H9 (cell line): ENCODE measurements at places on chromosomes 5 and 9. TPM values are rescaled to one million over a fixed set of nuclear protein-coding genes. Genes with fewer than 3 reads are reported as not detected.

Gene TMEM161B
- total RNA-seq, result 14.5 and 17.9 TPM in 2 replicates

Gene ARL14EPL
- not detected in 2 replicates for total RNA-seq

Gene NUTM2G
- total RNA-seq, result 0.48 and 0.57 TPM in 2 replicates

Gene PTPN3
- total RNA-seq, result 2.2 and 2.6 TPM in 2 replicates

Gene C1QTNF3
- 1.1 TPM in 2 replicates for total RNA-seq
